ENCODE measurements at places on chromosomes 6 and 20.
A peak's percentile ranks its signal among the peaks of the same experiment; 100 is the strongest.

DNA sequence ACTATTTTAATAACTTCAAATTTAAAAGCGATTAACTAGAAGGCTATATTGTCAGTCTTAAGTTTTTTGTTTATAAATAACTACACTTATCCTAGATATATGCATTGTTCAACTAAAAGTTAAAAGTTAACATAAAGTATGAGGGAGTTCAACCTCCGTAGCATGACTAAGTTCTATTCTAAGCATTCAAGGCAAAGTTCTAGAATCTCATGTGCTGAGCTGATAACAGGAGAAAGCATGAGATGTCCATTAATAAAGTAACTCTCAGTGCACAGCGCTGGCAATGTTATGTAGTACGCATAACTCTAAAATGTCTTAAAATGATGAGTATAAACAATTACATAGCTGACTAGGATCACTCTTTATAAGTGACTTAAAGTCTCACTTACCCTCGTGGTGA is 264.8 kb downstream of the RNGTT start:
- no peak for DNase-seq

- no peak for DNase-seq
Measured at GRCh38 chr6:137332637-137333280, 113.6 kb upstream of the IFNGR1 start.

- no peak for DNase-seq
Measured at GRCh38 chr20:33793011-33793931, 17.9 kb upstream of the CHMP4B start.

DNA sequence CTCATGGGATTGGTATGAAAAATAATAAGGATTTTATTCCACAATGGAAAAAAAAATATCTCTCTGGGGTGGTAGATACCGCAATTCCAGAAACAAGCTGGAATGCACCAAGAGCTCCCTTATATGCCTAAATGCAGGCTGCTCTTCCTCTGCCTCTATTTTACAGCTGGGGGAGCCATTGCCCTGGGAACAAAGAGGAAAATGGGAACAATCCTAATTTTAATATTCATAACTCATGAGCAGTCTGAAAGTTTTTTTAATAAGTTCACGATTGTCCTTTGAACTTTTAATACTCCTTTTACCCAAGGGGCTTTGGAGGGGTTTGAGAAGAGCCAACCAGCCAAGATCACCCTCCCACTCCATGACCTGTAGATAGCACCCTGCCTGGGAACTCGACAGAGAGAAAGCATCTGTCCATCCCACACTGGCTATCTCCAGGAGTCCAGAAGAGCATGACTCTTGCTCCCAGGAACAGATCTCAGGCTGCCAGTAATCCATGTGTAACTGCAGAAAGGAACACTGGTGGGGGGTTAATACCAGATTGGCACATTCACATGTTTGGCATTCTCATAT is 74.7 kb downstream of the CD83 start:
- no peak for DNase-seq

GRCh38 chr6:122694602-122695001 is 84.4 kb downstream of the PKIB start:
- DNase-seq: no peak

DNA sequence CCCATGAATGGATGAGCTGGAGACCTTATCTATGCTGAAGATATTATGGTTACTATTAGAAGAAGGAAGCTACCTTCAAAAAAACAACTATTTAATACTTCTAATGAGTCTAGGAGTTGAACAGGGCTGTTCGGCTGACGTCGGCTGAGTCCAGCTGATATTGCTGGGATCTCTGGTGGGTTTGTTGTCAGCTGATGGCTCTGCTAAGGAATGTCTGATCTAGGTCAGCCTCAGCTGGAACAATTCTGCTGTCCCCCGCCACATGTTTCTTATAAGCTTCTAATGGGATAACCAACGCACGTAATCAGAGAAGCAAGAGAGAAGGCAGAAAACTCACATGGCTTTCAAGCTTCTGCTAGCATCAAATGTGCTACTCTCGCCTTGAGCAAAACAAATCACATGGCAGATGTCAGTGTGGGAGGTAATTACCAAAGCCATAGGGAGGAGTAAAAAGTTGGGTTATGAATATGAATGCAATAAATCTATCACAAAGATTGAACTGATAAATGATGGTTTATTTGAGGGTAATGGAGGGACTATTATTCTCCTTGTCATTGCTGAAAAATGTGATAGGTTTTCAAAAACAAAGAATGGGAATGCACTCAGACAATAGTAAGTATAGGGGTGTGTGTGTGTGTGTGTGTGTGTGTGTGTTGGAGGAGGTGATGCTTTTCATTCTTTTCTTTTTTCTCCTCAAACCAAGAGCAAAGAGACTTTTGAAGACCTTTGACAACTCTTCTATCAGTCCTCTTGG is 71.5 kb downstream of the BTBD3 start:
- no peak for DNase-seq

DNA sequence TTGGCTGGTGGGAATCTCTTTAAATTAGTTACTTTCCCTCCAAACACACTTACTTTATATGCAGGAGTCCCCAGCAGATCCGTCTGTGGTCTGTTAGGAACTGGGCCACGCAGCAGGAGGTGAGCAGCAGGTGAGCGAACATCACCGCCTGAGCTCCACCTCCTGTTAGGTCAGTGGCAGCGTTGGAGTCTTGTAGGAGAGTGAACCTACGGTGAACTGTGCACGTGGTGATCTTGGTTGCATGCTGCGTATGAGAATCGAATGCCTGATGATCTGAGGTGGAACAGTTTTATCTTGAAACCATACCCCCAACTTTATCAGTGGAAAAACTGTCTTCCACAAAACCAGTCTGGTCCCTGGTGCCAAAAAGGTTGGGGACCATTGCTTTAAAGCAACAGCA is 5.0 kb downstream of the SERPINB6 start:
- no peak for DNase-seq

DNA sequence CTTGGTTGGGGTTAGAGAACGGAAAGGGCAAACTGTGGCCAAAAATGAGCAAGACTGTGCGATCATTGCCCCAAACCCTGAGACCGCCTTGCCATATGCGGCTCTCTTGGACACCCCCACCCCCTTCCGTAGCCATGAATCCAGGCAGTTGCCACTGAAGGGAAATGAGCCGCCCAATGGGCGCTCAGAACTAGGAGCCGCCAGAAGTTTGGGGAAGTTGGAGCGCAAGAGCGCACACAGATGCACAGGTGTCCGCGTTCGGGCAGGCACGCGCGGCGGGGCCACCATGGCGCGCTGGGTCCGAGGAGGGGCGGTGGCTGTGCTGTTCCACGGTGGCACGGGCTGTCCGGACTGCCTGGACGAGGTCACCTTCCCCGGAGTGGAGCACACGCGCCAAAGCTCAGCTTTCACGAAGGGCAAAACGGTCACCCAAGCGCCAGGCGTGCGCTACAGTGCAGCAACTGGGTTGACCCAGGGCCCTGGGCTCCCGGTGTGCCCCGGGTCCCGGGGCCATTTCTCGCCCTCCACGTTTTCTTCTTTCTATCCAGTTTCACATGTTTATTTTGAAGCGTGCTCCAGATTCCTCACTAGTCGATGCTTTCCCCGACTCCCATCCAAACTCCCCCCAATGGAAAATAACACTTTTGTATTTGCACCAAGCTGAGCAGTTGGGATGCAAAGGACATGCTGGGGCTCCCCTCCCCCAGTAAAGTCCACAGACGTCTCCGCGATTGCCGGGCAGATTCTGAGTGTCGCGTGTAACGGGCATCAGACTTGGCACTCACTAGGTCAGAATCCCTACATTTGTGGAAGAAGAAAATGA is 906 bp upstream of the PDE10A start:
- DNase-seq: no peak

DNA sequence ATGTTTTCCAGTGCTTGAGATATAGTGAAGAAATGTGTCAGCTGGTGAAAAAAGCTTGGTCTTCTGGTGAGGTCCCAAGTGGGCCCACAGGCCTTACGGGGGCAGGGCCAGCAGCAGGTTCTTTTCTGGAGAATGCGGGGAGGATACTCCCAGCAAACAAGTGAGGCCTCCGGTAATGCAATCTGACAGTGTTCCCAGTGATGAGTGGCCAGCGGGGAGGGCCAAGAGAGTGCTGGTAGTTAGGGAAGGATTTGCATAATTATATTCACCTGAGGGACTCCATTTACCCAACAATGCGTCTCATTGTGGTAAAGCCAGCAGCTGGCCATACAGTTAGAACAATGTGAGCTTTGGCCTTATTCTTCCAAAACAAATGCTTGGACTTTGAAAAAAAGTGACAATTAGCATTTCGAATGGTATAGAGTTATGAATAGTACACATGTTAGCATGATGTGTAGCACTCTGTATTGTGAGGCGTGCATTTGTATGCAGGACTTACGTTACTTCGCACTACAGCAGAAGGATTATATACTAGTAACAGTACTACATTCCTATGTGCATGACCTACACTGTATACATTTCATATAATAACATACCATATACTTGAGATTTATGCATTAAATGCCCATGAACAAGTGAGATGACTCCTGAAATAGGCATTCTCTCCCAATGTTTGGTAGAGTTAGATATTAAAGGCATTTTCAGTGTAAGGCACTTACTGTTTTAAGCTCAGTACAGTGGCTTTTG is 69.8 kb downstream of the MYB start:
- no peak for DNase-seq

GRCh38 chr6:121405306-121405705 is 30.1 kb upstream of the GJA1 start:
- DNase-seq: no peak

- DNase-seq: no peak
Measured at GRCh38 chr6:81786150-81786549, 33.7 kb upstream of the TENT5A start.

GRCh38 chr20:24109537-24109936 is 121.0 kb upstream of the GGTLC1 start:
- no peak for DNase-seq

DNA sequence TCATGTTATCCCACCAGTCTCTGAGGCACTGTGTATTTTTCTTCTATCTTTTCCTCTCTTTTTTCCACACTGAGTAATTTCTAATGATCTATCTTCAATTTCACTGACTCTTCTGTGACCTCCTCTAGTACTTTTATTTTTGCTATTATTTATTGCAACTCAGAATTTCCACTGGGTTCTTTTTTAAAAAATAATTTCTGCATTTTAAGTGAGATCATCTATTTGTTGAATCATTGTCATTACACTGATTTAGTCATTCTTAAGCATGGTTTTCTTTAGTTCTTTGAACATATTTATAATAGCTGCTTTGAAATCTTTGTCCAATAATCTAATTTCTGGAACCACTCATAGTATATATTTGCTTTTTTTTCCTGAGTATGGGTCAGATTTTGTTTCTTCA is 96.7 kb upstream of the SLC22A16 start:
- DNase-seq: no peak

- no peak for DNase-seq
Measured at GRCh38 chr6:49662892-49663261, 26.2 kb upstream of the RHAG start.

DNA sequence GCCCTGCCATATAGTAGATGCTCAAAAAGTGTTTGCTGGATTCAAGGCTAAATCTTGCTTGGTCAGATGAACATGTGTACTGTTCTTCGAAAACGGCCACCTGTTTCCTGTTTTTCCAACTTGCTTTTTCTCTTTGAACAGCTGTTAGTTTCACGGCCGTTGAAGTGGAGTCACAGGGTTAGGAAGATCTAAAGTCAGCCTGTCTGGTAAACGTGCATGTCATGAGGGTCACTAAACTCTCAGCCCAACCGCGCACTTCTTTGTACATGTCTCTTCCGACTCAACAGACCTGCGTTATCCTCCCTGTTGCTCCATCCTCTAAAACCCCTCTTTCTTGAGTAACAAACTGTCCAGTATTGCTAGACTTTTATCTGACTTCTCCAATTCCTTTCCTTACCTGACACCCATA is 93.2 kb upstream of the MAN1A1 start:
- DNase-seq: no peak

DNA sequence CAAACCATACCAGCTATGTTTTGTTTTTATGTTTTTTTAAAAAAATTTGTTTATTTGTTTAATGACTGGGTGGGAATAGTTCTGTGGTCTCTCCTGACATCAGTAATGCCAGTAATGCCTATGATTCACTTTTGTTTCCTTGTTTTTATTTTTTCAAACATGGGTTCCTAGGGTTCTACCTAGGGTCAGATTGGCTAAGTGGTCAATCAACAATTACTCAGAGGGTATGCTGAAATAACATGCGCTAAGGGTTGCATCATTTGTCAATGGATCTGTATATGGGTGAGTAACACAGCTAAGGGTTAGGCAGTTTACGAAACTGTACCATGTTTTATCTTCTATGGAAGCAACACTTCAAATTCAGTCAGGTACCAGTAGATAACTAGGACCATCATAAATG is 583.8 kb upstream of the GJE1 start:
- DNase-seq: no peak

DNA sequence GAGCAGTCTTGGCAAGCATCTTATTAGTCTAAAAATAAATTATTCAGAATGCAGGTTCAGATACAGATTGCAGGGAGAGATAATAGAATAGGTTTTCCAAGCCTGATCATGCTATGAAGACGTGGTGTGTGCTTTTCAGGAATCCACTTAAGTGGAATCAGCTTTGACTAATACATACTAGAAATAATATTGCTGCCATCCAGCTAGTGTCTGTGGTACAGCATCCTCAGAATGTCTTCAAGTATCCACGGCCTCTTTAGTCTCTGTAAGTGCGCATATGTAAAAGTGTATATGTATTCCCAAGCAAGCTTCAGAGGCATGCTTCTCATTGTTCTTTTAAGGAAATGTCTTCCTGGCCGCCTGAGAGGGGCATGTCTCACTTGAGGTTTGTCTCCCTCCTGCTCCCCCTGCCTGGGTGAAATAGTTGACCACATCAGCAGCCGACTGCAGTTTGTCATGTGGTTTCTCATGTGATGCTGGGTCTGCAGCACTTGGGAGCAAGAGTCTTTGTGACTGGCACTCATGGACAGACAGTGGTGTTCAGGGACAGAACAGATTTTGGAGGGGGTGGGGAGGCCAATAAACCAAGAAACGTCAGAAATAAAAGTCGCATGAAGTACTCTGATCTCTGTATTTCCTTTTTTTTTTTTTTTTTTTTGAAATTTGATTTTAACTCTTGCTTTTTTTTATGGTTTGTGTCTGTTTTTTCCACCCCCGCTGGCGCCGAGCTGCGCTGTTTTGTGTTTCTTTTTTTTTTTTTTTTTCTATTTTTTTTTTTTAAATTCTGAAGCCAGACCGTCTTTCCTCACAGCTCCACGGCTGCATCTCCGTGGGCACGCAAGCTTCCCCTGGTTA is 150.8 kb downstream of the PRL start:
- peak; percentile 10 for DNase-seq

GRCh38 chr20:61864481-61864880 is 201.2 kb downstream of the TAF4 start:
- DNase-seq: no peak

GRCh38 chr6:166017032-166017635 is 150.5 kb downstream of the TBXT start:
- DNase-seq: no peak

DNA sequence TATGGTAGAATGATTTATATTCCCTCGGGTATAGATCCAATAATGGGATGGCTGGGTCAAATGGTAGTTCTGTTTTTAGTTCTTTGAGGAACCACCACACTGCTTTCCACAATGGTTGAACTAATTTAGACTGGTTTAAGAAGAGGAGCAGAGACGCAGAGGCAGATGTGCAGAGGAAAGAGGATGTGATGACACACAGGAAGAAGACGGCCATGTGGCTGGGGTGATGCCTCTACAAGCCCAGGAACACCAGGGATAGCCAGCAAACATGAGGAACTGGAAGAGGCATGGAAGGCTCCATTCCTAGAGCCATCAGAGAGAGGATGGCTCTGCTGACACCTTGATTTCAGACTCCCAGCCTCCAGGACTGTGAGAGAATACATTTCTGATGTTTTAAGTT is 218.3 kb upstream of the DTNBP1 start:
- no peak for DNase-seq

- DNase-seq: no peak
Measured at GRCh38 chr6:153140299-153140698, 9.2 kb upstream of the RGS17 start.
